HTR-8/SVneo (cell line): ENCODE measurements at places on chromosomes 7 and 10.

- no peak for DNase-seq
Measured at GRCh38 chr7:48114589-48114988, 25.5 kb downstream of the UPP1 start.

DNA sequence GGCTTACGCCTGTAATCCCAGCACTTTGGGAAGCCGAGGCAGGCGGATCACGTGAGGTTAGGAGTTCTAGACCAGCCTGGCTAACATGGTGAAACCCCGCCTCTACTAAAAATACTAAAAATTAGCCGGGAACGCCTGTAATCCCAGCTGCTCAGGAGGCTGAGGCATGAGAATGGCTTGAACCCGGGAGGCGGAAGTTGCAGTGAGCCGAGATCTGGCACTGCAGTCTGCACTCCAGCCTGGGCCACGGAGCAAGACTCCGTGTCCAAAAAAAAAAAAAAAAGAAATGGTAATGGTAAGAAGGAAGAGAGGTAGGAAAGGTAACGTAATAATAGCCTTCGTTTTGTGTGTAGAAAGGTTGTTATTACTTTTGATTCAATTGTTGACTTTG is 1.2 kb downstream of the HSPA14 start:
- DNase-seq = no peak

GRCh38 chr7:49294611-49295010 is 370.3 kb downstream of the CDC14C start:
- no peak for DNase-seq

- peak; percentile 8 for DNase-seq
Measured at GRCh38 chr7:84701524-84702306, 485.1 kb downstream of the SEMA3D start.
